ENCODE measurements at places on chromosomes 6 and 20.

DNA sequence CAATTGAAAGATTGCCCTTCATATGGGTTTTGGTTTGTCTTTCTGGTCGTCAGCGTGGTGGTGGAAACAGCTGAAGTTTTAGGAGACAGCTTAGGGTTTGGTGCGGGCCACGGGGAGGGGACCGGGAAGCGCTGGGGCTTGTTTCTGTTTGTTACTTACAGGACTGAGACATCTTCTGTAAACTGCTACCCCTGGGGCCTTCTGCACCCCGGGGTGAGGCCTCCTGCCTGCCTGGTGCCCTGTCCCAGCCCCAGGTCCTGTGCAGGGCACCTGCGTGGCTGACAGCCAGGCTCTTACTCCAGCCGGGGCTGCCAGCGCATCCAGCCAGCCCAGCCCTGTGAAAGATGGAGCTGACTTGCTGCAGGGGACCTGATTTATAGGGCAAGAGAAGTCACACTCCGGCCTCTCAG lies 22.8 kb downstream of the NPEPL1 start:
- no peak for DNase-seq

- DNase-seq, result no peak
Measured at GRCh38 chr6:122361314-122361979, 38.0 kb upstream of the HSF2 start.

DNA sequence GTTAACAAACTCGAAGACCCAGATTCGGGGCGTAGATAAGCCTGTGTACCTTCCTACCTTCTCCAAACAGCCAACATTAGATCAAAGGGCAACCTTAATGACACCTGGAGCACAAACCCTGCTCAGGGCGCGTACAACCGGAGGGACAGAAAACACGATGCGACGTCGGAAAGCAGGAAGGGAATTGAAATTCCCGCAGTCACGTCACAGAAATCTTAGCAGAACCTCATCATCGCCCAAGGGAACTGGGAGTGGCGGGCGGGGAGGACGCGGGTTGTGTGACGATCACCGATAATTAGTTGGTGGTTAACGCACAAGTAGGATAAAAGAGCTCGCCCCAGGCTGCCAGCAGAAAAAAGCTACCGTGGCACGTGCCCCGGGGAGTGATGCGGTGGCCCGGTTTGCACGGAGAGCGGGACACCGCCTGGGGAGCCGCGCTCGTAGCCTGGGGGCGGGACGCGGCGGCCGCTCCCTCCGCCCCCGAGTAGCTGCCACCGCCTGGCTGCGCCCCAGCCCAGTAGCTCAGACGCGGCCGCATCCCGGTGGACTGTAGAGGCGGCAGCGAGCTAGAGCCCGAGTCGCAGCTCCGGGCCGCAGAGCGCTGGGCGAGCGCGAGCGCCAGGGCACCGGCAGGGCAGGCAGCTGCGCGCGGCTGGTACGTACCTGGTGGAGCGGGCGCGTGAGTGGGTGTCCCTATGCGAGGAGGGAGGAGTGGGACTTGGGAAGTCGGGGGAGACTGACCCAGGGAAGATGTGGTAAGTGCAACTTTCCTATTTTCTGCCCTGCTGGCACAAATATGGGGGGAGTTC lies at the start of gene PKIB:
Gene PKIB (plus strand): TSS at position 525 of the 809 bp plus-strand sequence. CDS start 107,390 bp downstream, outside the sequence.
- DNase-seq, result no peak

- no peak for DNase-seq
Measured at GRCh38 chr6:1923449-1923848, 313.7 kb downstream of the FOXC1 start.

DNA sequence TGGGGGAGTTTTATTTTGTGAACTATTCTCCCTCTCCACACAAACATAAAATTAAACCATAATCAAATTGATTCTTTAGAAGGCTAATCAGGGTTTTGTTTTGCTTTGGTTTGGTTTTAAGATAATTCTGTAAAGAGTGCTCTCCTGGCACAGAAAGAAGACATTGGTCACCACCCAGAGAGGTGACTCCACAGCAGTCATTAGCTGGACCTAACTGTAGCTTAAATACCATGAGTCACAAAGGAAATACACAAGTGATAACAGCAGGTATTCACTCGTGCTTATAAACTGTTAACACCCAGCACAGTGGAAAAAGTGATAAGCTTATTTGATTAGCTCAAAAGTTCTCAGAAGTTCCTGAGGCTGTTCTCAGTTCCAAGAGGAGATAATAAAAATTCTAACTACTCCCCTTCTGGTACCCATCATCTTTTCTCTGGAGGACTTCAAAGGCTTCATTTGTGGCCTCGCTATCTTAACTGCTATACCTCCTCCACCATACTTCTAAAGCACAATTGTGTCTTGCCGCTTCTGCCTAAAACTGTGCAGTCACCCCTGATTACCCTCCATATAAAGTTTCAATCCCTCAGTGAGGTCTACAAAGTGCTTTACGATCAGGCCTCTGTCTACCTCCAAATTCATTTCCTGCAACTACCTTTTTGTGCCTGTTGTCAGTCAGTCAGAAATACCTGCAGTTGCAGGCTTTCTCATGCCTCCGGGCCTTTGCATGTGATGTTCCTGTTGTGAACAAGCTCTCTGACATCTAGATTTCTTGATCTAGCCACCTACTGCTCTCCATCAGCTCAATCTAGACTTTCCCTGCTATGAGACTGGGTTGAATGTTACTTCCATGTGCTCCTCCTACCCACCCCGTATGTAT lies 201.1 kb downstream of the SAMD5 start:
- no peak for DNase-seq

DNA sequence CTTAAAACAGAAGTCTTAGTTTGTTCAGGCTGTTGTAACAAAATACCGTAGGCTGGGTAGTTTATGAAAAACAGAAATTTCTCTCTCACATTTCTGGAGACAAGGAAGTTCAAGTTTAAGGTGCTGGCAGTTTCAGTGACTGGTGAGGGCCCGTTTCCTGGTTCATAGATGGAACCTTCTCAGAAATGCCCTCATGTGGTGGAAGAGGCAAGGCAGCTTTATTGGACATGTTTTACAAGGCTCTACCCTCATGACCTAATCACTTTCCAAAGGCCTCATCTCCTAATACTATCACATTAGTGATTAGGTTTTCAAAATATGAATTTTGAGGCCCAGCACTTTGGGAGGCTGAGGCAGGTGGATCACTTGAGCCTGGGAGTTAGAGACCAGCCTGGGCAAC lies 2.4 kb downstream of the HEBP2 start:
- no peak for DNase-seq

- DNase-seq, result no peak
Measured at GRCh38 chr6:112539355-112539754, 192.2 kb downstream of the RFPL4B start.

GRCh38 chr6:121695329-121695728 lies 259.9 kb downstream of the GJA1 start:
- no peak for DNase-seq

DNA sequence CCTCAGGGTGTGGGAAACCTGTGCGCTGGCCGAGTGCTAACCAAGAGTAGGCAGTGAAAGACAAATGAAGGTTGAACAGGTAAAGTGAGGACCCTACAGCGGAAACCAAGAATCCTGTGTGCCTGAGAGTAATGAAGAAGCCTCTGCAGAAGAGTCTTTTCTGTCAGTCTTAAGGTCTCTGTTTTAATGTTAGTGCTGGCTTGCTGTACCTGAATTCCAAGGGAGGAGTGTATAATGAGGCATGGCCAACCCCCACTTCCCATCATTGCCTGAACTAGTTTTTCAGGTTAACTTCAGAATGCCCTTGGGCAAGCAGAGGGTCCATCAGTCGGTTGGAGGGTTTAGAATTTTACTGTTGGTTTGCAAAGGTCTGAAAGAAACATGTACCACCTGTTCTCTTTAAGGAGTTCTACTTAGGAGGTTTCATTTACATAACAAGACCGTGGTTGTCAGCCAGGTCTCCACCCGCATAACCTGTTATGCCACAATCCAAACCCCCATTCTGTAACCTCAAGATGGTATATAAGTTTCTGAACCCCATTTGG lies 589 bp upstream of the PDCD2 start:
- no peak for DNase-seq

- no peak for DNase-seq
Measured at GRCh38 chr6:42404484-42404883, 47.2 kb downstream of the TRERF1 start.

DNA sequence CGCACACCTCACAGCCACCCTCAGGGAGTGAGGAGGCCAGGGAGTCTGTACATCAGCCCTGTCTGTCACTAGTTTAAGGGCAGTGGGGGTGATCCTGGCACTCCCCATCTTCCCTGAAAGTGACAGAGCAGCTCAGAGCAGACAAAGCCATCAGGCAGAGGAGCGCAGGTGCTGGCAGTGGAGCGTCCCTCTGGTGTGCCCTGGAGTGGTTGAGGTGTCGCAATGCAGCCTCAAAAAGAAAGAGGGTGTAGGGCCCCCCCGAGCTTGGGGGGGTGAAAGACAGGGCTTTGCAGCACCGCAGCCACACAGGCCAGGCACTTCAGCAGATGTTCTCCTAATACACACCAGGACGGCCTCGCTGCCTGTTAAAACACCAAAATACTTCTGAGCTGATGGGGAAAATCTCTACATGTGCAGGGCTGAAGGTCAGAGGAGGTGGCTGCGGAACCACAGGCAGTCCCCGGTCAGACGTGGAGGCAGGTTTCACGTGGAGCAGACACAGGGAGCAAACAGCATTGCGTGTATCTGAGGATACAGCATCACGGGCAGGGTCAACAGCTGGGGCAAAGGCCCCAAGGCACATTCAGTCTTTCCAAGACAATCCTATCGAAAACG lies 69.5 kb downstream of the PREX1 start:
- DNase-seq, result peak; percentile 37

DNA sequence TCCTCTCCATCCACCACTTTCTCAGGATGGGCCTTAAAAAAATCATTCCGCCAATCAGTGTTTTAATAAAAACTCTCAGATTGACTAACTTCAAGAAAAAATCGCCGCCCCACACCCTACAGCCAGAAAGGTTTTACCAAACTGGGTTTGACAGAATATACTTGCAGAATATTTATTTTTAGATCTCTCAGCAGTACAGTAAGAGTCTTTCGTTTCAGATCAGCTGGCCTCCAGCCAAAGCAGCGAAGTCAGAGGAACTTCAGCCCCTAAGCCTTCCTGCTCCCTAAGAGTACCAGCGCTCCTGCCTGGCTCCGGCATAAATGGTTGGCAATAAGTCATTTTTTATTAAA lies 24.7 kb downstream of the TBC1D7 start:
- DNase-seq, result no peak

- DNase-seq, result no peak
Measured at GRCh38 chr6:45746046-45746445, 269.6 kb downstream of the CLIC5 start.

- no peak for DNase-seq
Measured at GRCh38 chr6:53294095-53294494, 54.7 kb downstream of the ELOVL5 start.

DNA sequence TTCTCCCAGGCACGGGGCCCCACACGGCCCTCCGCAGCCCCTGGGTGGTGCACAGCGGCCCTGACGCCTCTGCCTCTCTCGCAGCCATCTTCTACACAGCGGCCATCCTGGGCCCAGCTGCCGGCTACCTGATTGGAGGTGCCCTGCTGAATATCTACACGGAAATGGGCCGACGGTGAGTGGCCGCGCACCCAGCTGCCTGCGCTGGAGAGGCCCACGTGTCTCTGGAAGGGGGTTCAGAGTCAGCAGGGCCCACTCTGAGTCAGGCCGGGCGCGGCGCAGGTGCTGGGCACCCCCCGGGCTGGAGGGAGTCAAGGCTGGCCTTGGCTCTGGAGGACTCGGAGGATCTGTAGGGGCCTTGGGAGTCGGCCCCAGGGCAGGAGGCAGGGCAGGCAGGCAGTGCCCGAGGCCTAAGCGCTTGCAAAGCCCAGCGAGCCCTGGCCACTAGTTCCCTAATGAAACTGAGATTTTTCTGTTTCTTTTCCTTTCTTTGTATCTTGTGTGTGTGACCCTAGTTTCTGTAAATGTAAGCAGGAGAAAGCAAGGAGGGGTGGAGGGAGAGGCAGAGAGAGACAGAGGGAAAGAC lies 16.4 kb downstream of the SLCO4A1 start:
- DNase-seq, result no peak

DNA sequence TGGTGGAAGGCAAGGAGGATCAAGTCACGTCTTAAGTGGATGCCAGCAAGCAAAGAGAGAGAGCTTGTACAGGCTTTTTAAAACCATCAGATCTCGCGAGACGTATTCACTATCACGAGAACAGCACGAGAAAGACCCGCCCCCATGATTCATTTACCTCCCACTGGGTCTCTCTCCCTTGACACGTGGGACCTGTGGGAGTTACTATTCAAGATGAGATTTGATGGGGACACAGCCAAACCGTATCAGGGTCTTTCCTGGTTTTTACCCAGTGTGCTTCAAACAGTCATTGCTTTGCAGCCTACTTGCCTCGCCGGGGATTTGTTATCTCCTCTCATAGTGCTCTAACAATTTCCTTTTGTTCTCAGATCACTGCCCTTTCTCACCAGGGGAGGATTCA lies 108.2 kb downstream of the UST start:
- DNase-seq, result no peak

GRCh38 chr6:125546841-125547251 lies 202.6 kb upstream of the HEY2 start:
- DNase-seq, result no peak

DNA sequence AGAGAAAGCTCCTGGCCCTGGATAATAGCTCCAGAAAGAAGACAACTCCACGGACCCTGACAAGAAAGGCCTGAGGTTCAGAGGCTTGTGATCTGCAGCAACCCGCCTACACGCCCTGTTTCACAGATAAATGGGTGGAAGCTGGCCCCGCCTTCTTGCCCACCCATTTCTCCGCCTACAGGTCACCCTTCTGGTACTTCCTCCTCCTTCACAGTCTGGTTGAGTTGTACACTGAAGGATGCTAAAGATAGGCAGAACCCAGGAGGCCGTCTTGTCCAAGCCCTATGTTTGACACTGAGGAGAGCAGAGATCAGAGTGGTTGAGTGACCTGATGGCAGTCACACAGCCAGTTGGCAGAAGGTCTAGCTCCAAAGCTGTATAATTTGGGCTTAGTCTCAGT lies 34.2 kb upstream of the MDGA1 start:
- peak; percentile 47 for DNase-seq

DNA sequence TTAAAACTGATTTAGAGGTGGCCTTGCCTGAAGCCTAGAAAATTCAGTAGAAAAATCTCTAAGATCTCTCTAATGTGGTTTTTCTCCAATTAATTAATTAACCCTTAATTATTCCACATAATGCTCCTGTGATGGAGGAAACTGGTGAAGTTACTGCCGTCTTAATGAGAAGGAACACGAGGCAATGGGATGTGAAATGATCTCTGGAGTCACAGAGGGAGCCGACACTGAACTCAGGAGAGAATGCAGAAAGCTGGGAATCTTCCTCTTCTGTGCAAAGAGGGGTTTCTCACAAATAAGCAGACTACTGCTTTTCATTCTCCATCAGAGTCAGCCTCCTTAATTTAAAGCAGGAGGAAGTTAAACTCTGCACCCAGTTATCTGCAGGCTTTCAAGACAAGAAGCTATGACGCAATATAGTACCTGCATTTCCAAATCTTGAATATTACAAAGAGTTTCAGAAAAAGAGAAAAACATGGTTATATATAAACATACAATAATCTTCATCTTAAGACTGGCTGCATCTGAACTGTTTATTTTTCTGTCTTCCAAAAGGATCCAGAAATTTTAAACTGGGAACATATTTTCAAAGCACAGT lies 18.1 kb upstream of the SNRPB2 start:
- no peak for DNase-seq
